ENCODE measurements at places on chromosomes 1 and 21. TPM values are rescaled to one million over a fixed set of nuclear protein-coding genes. Genes with fewer than 3 reads are reported as not detected.

Gene KIFAP3
- 30.9 TPM for total RNA-seq

Gene UTS2
- not detected for total RNA-seq

Gene RSPH1
- 0.76 TPM for total RNA-seq

Gene CSMD2
- not detected for total RNA-seq

Gene MAGOH
- 30.6 TPM for total RNA-seq

Gene FAM72D
- 0.25 TPM for total RNA-seq

Gene PAPPA2
- total RNA-seq: 0.64 TPM

Gene TRNAU1AP
- total RNA-seq: 20.6 TPM
